Dermis microvascular lymphatic vessel endothelial cell (primary cell): ENCODE measurements at places on chromosomes 2 and 18.
A peak's percentile ranks its signal among the peaks of the same experiment; 100 is the strongest.

- no peak for DNase-seq
Measured at GRCh38 chr2:108194409-108195132, 45.2 kb upstream of the SULT1C3 start.

- no peak for DNase-seq
Measured at GRCh38 chr2:181764095-181764963, 84.0 kb upstream of the NEUROD1 start.

DNA sequence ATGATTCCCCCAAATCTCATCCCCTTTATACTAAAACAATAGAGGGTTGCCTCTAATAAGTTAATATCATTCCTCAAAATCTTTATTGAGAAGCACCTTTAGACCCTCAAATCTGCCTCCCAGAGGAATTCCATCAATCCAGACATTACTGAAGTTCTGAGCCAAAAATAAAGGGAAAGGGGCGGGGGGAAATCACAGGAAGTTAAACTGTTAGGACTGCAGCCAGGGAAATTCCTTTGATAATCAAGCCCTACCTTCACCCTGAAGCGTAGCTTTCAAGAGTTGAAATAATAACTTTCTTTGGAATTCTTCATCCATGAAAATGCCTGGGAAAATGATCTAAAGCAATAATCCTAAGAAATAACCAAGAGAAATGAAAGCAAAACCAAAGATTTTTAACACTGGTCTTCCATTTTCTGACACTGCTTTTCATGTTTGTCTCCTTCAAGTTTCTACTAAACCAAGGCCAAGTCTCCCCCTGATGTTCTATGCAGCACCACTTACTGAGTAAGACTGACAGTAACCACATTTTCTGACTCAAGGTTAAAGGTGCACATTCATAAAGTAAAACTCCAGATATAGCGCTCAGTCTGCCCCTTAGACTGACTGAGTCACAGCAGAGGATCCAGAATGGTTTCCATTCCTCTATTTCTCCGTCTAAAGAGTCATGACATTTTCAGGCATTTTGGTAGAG, 78.2 kb downstream of the TCF4 start:
- peak; percentile 79 for DNase-seq

GRCh38 chr2:1988594-1988993, 244.3 kb upstream of the PXDN start:
- DNase-seq, result no peak

DNA sequence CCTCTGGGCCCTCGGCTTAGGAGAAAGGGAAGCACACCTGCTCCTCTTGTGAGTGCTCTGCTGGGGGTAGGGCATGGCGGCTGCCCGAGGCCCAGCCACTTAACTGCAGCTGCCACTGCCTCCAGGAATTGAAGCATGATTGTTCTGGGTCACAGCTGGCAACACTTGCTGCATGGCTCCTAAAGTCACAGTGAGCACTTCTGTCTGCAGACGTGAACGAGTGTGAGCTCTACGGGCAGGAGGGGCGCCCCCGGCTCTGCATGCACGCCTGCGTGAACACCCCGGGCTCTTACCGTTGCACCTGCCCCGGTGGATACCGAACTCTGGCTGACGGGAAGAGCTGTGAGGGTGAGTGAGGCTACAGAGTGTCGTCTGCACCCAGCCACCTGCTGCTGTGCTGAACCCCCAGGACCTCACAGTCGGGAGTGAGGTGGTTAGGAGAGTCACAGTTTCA, 44.4 kb downstream of the FBLN7 start:
- no peak for DNase-seq

DNA sequence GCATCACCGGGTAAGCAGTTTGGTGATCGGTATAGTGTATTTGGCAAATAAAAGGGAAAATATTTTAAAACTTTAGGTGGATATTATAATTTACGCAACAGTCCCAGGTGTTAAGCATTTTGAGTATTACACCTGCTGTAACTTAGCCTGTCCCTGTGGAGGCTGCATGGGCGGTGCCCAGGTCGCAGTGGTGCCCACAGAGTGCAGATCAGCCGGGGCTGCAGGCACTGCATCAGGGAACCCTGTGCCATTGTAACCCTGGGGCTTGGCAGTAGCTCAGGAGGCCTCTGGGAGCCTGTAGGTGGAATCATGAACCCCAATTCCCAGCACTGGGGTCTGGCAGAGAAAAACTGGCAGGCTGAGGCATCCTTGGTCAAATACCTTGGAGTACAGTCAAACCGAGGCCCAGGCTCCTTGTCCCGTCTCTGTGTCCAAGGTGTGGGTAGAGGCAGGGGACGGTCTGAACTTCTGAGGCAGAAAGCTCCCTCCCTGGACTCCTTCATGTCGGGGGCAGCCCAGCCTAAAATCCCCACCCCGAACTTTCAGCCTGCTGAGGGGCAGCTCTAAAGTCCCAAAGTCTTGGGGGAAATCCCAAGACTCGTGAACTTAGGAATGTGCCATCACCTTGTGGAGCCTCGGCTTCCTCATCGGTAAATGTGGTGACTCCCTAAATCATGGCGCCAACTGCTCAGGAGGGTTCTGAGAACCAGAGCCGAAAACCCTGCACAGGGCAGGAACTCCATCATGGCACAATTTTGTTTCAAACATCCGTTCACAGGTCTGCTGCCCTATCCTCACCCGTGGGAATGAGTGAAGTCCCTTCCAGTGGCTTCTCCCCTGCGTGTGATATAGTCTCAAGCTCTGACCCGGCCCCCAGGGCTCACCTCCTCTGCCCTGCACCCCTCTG, 85.7 kb downstream of the INHBB start:
- no peak for DNase-seq

GRCh38 chr2:181393472-181393871, 63.7 kb upstream of the ITGA4 start:
- DNase-seq, result peak; percentile 80

DNA sequence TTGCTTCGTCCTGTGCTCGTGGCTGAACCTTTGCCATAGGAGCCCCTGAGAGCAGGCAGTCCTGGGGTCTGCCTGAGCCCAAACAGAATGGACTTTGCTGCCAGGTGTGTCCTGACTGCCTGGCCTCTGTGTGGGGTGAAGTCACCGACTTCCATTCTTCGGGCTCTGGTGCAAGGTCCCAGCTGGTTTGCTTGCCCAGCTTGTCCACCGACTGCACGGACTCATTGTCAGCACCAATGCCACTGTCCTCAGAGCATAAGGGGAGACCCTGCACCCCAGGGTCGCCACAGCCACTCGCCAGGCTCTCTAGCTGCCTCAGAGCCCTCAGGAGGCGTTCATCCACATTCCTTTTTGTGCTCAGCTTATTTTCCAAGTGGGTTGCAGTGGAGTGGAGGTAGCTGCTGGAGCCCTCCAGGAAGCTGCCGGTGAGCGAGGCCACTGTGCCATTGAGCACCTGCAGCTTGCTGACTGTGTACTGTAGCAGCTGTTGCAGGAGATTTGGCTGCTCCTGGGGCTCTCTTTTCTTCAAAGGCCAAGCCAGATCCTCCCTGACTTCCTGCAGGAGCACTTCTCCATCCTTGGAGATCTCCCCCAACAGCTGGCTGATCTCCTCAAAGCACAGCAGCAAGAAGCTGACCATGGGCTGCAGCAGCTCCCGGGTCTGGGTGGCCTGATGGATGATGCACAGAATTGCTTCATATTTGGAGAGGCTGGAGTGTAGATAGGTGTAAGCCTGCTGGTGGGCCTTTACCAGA, 1.2 kb downstream of the PCARE start:
- DNase-seq, result no peak

DNA sequence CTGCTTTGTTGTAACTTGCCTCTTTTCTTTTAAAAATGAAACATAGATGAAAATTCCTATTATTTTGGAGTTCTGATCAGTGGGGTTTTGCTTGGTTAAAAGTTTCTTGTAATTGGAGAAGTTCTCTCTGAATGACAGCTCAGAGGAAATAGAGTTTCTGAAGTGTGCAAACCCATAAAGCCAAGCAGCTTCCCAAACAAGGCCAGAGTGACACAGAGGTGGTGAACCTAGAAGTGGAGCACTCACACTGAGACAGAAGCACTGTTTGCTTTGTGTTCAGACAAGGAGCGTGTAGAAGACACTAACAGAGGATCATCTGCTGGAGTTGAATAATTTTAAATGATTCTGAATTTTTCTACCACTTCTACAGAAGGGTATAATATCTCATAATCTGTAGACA, 49.2 kb downstream of the FBXO48 start:
- no peak for DNase-seq

- no peak for DNase-seq
Measured at GRCh38 chr2:240288087-240288521, 147.4 kb upstream of the GPC1 start.

- DNase-seq, result no peak
Measured at GRCh38 chr2:53366543-53366942, 401.1 kb upstream of the CHAC2 start.

DNA sequence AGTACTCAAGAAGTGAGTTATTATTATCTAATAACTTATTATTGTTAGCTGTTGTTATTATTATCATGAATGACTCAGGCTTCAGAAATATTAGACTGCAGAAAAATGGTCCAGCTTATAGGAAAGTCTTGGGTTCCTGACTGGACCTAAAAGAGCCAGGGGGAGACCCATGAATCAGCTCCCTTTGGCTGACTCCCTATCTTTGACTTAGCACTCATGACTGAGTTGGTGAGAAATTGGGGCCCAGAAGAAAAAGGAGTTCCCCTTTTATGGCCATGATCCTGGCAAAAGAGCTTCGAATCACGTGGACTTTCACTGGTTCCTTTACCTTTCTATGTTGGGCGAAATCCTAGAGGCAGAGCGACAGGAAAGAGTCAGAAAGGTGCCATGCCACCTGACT, 145.8 kb downstream of the MYO3B start:
- DNase-seq, result no peak
